ENCODE measurements at places on chromosomes 1 and 21.

DNA sequence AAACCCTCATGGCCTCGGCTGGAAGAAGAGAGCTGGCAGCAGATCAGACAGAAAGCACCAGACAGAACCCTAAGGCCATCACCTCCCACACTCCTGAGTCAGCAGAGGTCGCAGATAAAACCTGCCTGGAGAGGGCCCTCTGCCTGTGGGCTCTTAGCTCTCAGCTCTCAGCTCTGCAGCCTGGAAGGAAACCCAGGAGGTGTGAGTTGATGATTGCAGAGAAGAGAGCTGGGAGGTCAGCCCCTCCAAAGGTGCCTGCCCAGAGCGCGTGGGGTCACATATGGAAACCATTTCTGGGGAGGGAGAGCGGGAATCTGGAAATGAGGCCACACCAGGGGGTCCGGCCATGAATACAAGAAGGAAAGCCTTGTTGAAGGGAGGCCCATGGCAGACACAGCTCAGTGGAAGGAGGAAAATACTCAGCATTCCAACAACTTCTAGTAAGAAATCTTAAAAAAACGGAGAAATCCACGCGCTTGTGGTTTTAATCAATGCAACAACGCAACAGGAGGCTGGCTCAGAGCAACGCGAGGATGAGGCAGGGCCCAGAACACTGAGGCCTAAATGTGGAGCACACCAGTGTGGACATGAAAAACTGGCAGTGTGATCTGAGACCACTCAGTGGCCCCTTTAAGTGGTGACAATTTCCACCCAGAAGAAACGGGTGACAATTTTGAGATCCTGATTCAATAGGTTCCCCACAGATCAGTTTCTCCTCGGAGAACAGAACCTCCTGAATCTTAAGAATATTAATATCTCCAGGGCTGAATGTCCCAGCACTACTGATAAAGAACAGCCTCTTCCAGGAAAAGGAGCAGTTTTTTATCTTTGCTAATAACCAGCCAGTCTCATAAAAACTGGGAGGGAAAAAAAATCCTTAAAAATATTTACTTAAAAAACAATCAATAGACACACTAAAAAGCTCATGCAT, 45.7 kb downstream of the PSMG1 start:
- no peak for DNase-seq

DNA sequence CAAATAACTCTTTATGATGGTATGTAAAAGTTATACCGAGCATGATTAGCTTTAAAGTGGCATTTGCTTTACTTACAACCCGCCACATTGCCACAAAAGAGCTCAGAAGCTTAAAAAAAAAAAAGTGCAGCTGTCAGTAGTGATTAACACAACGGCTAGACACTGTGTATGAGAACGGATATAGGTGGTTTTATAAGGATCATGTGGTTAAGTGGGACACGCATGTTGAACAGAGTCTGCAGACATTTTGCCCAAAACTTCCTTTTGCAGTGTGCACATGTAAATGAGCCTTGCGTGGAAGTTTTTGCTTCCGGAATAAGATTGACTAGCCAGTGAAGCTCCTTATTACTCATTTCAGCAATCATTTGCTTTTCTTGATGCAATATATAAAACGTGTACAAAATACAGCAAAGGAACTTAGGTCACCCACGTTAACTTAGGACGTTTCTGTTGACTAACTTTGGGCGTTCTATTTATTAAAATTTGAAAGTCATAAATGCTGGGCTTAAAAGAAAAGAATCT, 58.7 kb upstream of the RGS1 start:
- no peak for DNase-seq

GRCh38 chr21:42556476-42556875, 42.8 kb downstream of the SLC37A1 start:
- DNase-seq, result no peak

DNA sequence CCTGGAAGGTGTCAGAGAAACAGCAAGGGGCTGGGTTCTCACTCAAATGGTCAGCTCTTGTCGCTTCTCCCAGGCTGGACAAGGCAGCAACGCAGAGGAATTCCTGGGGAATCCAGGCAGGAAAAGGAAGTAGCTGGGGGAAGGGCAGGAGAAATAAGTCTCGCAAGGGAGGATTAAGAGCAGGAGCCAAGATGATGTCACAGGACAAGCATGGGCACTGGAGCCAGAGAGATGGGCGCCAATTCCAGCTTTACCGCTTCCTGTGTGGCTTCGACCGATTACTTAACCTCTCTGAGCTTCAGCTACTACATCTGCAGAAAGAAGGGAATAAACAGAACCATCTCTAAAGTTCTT, 70.5 kb downstream of the SSBP3 start:
- DNase-seq, result no peak

DNA sequence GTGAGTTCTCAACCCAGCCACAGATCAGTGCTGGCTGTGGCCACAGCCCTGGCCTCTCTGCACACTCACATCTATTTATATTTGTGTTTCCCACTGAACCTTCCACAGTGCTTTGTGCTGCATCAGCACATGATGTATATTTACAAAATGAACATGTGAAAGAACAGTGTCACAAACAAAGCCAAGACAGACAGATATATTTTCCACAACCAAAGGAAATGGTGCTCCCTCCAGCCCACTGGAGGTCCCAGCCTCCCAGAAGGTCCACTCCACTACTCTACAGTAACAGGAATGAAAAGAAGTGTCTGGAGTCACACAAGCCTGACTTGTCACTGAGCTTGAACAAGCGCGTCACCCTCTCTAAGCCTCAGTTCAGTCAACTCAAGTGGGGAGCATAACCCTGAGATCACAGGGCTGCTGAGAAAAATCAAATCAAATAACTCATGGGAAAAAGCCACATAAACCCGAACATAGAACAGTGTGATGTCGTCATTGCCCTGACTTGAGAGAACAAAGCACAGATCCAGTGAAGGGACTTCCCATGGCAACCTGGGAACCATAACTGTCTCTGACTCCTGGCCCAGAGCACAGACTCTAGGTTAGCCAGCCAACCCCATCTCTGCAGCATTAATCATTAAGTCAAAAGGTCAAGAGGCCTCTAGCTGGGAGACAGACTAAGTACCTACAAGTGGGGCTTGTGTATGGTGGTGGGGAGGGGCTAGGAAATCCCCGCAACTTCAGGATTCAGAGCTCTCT, 121.2 kb downstream of the TRABD2B start:
- no peak for DNase-seq

- DNase-seq, result no peak
Measured at GRCh38 chr1:12178511-12178910, 11.7 kb downstream of the TNFRSF1B start.

DNA sequence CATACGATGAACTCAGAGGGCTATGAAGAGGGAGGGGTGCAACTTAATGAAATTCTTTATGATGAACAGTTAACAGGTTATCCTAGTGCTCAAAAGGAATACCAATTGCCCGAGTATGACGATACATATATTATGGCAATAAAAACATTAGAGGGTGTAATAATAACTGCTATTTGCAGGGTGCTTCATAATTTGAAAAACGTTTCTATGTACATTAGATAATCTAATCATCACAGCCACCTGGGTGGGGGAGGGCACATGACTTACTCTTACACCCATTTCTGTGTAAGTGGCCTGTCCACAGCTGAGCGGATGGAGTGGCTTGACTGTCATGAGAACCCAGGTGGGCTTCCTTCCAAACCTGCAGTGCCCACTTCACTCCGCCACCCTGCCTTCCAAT, 46.3 kb downstream of the TIAM1 start:
- no peak for DNase-seq

DNA sequence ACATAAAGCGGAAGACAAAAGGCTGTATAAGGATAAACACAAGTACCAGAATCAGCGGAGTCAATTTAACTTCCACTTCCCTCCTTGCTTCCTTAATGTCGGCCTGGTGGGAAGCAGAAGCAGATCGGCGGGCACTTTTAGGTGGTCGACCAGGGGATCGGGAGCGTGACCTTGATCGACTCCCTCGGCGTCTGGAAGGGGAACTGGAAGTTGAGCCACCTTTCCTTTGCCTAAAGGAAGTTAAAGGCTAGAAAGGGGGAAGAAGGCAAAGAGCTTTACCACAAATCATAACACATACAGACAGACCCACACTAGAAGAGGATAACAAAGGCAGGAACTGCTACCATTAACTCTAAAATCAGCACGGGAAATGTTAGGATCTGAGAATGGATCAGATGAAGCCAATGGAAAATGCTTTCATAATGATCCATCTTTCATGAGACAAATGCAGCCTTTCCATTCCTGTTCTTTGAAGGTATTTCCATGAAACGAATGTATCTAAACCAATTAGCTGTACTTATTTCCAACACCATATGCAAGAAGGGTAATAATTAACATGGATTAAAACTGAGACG, 5.7 kb downstream of the LBR start:
- no peak for DNase-seq

- no peak for DNase-seq
Measured at GRCh38 chr1:77371396-77371795, 89.6 kb downstream of the AK5 start.

- DNase-seq, result no peak
Measured at GRCh38 chr1:100869996-100870395, 24.6 kb downstream of the EXTL2 start.

DNA sequence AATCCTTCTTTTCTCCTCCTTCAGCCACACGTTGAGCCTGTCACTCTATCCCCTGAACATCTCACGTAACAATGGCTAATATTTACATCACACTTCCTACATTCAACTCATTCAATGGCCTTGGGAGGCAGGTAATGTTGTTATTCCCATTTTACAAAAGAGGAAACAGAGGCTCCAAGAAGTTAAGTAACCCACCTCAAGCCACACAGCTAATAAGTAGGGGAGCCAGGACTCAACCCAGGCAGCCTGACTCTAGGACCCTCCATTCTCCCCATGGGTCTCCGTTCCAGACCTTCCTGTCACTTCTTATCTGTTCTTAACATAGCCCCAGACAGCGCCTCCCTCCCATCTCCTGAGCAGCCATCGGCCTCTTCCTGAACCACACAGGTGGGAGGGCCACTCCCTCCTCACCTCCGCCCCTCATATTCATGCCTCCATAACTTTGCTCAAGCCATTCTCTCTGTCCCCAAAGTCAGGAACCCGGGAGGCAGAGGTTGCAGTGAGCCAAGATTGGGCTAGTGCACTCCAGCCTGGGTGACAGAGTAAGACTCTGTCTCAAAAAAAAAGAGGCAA, 2.2 kb downstream of the PADI4 start:
- no peak for DNase-seq

DNA sequence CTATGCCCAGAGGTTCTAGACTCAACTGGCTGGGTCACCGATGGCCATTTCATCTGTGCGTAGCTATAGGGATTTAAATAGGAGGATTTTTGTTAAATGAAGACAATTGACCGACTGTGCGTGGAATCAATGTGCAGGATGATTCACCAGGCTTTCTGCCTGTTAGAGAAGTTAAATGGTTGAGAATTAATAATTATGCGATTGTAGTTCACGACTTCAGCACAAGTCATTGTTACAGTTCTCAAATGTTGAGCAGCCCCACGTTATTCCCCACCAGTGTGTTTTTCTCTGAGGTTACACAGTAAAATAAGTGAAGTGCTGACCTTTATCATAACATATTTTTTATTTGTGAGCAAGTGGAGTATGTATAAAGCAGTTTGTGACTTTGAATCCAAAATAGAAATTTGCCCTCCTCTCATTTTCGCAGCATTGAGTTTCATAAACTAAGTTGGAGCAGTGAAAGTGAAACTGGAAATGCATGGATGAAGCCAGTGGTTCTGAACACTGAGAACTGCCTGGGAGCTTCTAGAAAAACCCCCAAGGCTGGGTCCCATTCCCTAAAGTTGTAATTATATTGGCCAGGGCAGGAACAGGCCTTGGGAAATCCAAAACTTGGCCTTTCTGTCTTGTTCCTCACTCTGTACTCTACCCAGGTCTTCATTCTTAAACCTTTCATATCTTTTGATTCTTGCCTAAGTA, 102.6 kb downstream of the GALNT2 start:
- no peak for DNase-seq

- DNase-seq, result no peak
Measured at GRCh38 chr1:246161626-246162025, 345.5 kb downstream of the SMYD3 start.

GRCh38 chr1:229943988-229944743, 122.9 kb upstream of the GALNT2 start:
- DNase-seq, result no peak

DNA sequence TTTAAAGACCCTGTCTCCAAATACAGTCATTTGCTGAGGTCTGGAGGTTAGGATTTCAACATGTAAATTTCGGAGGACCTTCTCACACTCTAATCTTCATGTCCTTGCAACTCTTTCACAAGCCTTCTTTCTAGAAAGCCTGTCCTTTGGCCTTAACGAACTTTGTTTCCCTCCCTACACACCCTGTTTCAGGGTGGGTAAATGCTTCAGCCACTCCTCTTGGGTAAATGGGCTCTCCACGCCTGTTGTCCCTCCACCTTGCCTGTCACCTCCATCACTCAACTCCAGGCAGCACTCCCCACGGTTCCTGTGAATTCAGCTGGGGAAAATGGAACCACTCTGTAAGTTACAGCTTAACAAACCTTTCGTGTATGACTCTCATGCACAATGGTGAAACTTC, 84.0 kb upstream of the COG2 start:
- DNase-seq, result no peak

DNA sequence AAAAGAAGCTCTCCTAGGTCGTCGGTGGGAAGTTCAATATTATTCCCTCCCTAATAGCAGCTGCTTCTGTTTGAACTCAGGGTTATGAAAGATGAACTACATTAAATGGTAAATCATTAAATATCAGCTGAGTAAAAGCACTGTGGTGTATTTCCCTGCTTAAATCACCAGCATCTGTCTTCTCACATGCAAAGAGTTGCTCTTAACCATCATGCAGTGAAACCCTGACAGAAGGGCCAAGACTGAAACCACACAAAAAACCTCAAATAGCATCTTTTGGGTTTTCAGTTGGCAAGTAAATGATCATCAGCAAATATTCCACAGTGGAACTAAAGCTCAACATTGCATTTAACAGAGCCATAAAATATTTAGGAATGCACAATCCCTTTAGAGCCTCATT, 380.0 kb upstream of the ADGRL2 start:
- DNase-seq, result no peak

GRCh38 chr1:228937851-228938536, 202.7 kb downstream of the RHOU start:
- DNase-seq, result no peak

DNA sequence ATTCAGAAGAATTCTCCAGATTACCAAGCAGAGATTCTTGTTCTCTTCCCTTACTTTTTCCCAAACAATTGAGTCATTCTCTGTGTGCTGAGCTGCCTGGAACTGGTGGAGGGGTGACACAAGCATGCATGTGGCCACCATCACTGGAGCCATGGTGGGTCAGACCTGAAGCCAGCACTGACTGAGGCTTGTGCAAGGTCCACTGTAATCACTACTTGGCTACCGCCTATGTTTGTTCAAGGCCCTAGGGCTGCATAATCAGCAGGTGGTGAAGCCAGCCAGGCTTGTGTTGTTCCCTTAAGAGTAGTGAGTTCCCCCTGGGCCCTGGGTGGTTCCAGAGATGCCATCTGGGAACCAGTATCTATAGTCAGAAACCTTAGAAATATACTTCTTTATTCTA, 183.8 kb downstream of the DNAH14 start:
- DNase-seq, result no peak

- DNase-seq, result no peak
Measured at GRCh38 chr1:153616144-153616916, at the start of gene S100A14. S100A14 (minus strand) TSS chr1:153616325; CDS start chr1:153615858, 467 bp downstream.
